ENCODE measurements at places on chromosomes 7 and 10.

DNA sequence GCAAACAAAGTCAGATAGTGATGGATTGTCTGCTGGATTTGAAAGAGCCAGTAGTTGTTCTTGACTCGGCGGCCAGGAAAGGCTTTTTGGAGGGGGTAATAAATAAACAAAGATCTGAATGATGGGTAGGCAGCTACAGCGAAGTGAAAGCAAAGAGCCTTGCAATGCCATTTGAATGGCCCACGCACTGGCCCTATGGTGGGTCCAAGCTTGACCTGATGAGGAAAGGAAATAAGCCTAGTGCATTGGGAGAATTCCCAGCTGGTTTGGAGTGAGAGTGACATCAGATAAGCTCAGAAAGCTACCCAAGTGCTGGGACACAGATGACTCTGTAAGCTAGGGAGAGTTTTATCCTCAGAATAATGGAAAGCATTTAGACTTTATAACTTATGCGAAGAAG lies 365.2 kb downstream of the PLXDC2 start:
- no peak for DNase-seq

GRCh38 chr10:74752371-74753040 lies 73.9 kb upstream of the KAT6B start:
- DNase-seq, result peak; percentile 31

GRCh38 chr10:101779544-101780186 lies 3.6 kb downstream of the NPM3 start:
- DNase-seq, result peak; percentile 87

DNA sequence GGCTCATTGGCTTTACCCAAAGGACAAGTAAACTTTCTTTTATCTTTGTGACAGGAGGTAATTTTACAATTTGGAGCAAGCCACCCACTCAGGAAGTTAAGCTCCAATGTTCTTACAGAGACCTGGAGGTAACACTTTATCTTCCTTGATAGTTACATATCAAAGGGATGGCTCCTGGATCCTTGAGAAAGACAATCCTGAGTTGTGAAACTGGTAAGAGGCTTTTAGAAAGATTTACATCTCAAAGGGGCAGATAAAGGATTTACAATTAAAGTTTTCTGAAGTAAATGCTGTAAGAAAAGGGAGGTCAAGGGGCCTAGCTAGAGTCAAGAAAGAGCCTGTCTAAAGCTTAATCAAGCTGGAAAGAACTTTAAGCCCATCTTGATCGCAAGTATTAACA lies 124.4 kb upstream of the ZNF804B start:
- no peak for DNase-seq

DNA sequence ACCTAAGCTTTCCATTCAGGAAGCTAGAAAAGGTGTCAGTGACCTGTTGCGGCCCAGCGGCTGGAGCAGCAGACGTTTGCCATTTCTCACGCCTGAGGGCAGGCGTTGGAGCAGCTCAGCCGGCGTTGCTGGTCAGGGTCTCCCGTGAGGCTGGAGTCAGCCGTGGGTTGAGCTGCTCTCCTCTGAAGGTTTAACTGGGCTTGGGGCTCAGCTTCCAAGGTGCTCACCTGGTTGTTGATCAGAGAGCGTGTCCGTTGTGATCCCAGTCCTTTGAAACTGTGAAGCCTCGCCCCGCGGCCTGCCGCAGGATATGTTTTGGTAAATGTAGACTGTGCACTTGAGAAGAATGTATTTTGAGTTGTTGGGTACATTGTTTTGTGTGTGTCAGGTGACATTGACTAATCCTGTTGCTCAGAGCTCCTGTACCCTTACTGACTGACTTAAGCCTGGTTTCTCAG lies 20.6 kb upstream of the PWWP2B start:
- DNase-seq, result no peak

GRCh38 chr10:3786295-3787015 lies 1.4 kb upstream of the KLF6 start:
- DNase-seq, result no peak

DNA sequence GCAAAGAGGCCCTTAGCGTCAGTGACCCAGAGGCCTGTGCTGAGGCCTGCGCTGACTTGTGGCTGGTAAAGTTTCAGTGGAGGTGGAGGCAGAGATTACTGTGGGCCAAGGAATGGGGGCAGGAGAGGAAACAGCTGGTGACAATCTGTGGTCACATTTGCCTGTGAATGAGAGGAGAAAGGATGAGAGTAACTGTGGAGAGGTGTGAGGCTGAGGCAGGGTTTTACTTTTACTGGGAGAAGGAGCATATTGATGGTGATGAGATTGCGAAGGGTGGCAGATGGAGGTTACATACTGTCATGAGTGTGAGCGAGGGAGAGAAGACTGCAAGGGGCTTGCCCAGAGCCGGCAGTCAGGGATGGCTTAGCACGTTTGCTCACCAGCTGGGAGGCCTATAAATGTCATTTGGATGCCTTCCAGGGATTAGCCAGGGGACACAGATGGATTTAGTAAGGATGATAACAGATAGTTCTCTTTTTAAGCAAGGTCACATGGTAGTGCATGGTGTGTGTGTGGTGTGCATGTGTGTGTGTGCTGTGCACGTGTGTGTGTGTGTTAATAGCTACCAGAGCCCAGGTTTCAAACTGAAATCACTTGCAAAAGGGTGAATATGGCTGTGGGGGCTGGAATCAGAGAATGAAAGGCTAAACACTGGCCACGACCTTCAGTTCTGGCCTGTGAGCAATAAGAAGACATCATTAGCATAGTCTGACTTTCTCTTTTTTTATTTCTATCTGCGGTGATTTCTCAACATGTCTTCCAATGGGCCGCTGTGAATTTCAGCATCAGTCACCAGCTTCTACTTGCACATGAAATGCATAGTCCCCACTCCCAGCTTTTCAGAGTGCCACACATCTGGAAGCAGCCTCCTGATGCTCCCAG lies 291.5 kb upstream of the ZNF32 start:
- DNase-seq, result no peak

DNA sequence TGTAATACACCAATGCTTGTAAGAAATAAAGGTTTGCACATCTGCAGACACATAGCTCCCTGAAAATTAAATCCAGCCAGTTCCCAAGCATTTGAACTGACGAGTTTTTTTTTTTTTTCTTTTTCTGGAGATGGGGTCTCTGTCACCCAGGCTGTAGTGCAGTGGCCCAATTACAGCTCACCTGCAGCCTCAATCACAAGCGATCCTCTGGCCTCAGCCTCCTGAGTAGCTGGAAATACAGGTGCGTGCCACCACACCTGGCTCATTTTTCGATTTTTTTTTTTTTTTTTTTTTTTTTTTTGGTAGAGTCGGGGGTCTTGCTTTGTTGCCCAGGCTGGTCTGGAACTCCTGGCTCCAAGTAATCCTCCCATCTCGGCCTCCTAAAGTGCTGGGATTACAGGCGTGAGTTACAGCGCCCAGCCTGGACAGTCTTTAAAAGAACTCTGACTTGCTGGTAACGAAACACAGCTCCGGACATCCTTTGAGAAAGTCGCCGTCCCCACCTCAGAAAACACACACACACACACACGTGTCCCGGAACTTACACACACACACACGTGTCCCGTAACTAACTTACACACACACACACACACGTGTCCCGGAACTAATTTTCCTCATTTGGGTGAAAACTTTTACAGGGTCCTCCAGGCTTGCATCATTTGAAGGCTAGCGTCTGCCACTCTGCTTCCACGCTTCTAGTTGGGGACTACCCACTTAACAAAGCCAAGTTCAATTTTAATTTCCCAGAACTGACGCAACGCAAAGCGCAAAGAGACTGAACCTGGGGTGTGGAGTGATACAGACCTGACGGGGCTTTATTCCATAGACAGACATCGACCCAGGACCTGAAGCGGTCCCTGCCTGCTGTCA lies 18.6 kb downstream of the OCM2 start:
- DNase-seq, result peak; percentile 25

DNA sequence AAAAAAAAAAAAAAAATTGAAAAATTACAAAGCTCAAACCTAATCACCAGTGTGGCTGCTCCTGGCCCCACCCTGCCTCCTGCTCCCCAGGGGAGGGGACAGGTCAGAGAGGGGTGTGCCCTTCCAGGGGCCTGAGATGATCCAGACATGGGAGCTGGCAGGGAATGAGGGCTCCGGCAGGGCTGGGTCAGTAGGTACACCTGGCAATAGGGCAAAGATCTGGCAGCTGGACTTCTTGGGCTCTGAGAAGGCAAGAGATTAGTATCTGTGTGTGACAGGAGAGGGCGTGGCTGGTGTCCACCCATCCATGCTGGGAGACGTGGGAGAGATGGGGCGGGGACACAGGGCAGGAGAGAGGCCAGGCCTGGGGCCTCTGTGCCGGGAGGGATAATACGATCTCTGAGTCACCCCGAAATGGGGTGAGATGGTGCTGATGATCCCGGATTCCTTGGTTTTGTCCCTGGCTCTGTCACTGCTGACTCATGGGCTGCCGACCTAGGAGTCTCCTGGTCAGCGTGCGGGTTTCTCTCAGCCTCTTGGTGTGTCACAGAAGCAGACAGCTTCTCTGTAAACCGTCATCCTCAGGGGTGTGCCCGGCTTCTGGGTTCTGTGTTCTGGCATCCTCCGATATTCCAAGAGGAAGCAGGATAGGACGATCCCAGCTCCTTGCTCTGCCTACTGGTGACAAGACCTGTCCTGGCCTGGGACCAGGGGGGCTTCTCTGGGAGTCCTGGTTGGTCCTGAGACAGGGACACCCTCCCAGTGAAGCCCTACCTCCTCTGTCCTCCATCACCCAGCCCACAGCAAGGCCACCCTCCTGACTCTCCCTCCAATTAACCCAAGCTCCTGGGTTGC lies 8.2 kb upstream of the CLDN4 start:
- DNase-seq, result no peak

- DNase-seq, result no peak
Measured at GRCh38 chr7:137609500-137609899, 237.3 kb downstream of the DGKI start.

- no peak for DNase-seq
Measured at GRCh38 chr10:131099028-131099726, 212.3 kb downstream of the TCERG1L start.

GRCh38 chr7:682810-683209 lies 43.7 kb upstream of the DNAAF5 start:
- DNase-seq, result no peak

DNA sequence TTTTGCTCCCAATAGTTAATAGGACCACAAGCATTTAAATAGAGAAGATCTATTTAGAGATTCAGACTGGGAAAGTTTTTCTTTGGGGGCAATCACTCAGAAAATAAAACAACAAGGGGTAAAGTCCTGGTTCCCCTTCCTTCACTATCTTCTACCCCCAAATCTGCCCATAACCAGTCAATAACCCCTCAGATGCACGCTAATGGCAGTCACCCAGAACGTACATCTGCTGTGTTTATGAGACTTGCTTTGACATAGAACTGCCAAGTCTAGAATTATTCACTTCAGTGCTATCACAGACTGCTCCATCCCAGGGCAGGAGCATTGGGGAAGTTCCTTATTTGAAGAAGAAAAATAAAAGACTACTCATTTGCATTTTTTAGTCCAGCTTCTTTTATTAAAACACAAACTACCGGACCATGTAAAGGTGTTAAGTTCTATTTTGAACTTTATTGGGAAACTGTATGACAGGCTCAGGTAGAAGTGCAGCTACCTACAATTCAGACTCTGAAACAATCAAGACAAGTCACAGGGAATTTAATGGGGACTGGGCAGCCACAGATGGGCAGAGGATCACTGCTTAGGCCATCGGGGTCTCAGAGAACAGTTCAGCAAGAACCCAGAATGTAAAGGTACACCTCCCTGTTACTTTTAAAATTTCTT lies 38.4 kb downstream of the ANK3 start:
- no peak for DNase-seq

- DNase-seq, result no peak
Measured at GRCh38 chr7:48285373-48285772, 114.1 kb downstream of the ABCA13 start.

GRCh38 chr7:151566897-151567320 lies 47.2 kb upstream of the RHEB start:
- peak; percentile 42 for DNase-seq

GRCh38 chr7:105797652-105798051 lies 78.7 kb downstream of the ATXN7L1 start:
- DNase-seq, result no peak

DNA sequence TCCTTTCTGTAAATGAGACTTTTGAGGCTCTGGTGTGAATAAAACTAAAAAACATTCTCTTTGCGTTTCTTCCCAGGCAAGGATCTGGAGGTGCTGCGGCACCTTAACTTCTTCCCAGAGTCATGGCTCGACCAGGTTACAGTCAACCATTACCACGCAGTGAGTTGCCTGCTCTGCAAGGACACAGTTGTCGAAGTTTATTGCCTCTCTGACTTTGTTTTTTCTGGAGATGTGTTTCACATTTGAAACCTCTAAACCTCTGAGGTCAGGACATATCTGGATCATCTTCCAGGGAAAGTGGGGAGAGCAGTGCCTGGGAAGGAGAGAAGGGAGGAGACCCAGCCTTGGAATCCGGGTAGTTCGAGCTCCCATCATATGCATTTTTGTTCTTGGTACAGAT lies 43.4 kb upstream of the PLEKHA1 start:
- no peak for DNase-seq

- no peak for DNase-seq
Measured at GRCh38 chr10:129683920-129684319, 216.9 kb downstream of the MGMT start.

DNA sequence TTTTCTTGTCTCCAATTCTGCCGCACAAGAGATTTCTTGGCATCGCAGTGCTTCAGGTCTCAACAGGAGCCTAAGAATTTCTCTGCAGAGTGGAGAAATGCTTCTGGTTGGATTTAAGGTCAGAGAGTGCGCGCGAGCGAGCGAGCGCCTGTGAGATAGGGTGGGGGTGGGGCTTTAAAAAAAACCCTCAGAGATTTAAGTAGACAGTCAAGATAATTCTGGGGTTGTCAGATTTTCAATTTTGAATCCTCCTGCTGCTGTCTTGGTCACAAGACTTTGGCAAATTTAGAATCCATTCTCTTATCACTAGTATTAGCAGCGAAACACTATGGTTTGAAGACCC lies 49.7 kb downstream of the CPEB3 start:
- no peak for DNase-seq

DNA sequence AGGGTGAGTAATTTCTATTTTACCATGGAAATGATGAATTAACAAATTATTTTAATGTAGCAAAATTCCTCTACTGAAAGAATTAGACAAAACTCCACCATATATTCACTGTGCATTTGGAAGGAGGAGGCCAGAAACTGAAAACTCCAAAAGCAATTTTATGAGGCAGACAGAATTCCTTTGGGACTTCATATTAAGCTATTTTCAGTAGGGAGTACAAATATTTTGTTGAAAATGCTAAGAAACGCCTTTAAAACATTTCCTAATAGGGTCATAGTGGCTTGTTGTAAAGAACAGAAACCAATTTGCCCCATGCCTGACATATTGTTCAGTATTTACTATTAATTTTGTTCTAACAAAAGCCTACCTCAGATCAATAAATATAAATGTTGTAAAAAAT lies 117.8 kb downstream of the TES start:
- DNase-seq, result no peak

- no peak for DNase-seq
Measured at GRCh38 chr10:79113827-79114226, 45.1 kb downstream of the ZMIZ1 start.
